ENCODE measurements at places on chromosomes 6 and 20.

DNA sequence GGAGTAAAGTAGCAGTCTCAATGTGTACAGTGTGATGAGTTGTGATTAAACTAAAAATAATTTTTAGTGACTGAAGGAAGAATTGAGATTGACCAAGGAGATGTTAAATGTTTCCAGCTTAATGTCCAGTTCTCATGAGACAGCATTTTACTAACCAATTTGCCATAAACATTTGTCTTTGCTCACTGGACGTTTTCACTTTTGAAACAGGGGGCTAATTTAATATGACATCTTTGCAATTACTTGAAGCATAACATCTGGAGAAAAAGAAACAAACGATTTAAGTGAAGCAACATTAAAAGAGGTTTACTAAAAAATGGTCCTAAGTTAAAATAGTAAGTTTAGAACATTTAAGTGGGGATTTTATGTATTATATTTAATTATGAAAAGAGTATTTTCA lies 443.8 kb downstream of the BCKDHB start:
- no peak for DNase-seq

GRCh38 chr6:49744259-49744658 lies at the start of gene CRISP3:
Gene CRISP3, minus strand, starts transcription at chr6:49744388. Its CDS starts 21 bp downstream, at chr6:49744367.
- no peak for DNase-seq

- no peak for DNase-seq
These were observed 463.8 kb downstream of the BMP2 start for GRCh38 chr20:7231303-7231702.

DNA sequence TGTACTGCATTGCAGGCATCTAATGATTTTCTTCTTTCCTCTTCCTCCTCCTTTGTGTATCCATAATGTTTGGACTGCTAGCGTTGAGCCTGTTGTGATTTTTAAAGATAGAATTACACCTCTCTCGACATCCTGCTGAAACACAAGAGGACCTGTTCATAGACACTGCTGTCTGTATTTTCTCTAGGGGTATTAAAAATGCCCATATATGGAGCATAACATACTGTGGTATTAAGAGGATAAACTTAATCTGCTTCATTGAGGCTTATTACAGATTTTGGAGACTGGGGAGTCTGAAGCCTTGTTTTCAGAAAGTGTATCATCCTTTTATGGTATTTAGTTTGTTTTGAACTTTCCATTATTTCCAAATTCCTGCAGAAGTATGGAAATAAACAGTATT lies 414.3 kb downstream of the CDKAL1 start:
- DNase-seq, result no peak
